Tongue (tissue), 3 donors: ENCODE measurements at places on chromosomes 2 and 18.

GRCh38 chr2:161233858-161234431 is 73.7 kb downstream of the TANK start:
- DNase-seq: no peak

- no peak for DNase-seq
Observed at GRCh38 chr2:67515056-67515455, 117.9 kb downstream of the ETAA1 start.

GRCh38 chr18:42854558-42854957 is 260.9 kb downstream of the RIT2 start:
- no peak for DNase-seq

DNA sequence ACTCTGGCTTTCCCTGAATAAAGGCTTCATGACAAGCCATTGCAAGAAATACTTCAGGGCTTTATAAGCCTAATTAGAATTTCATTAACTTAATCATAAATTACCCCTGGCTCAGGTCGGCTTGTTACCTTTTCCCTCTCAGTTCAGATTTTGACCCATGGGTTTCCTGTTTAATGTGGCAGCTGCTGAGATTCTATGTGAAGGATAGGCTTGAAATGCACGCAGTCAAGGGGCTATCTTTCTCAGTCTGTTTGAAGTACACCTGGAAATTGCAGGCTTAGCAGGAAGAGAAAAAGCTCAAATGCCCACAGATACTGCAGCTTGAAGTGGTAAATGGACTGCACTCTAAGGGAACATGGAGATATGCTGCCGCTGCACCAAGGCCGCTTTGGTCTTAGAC is 49.4 kb downstream of the CAVIN2 start:
- no peak for DNase-seq

- DNase-seq: no peak
Observed at GRCh38 chr2:96701636-96702035, 38.2 kb downstream of the LMAN2L start.

DNA sequence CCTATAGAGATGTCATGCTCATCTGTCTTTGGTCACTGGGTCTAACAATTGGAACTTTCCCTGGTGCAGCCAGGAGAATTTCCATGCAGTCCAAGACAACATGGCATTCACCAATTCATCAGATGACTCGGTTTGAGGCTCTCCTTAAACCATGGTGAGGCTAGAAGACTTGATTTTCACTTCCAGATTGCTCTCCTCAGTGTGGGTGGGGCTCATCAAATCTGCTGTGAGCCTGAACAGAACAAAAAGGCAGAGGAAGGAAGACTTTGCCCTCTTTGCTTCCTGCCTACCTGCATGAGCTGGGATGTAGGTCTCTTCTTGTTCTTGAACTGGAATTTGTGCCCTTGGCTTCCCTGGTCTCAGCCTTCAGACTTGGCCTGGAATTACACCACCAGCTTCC is 203.4 kb upstream of the TRIB2 start:
- no peak for DNase-seq

- DNase-seq: no peak
Observed at GRCh38 chr2:133942398-133942797, 311.5 kb upstream of the MGAT5 start.

- DNase-seq: no peak
Observed at GRCh38 chr2:44743473-44743872, 198.0 kb upstream of the SIX3 start.

DNA sequence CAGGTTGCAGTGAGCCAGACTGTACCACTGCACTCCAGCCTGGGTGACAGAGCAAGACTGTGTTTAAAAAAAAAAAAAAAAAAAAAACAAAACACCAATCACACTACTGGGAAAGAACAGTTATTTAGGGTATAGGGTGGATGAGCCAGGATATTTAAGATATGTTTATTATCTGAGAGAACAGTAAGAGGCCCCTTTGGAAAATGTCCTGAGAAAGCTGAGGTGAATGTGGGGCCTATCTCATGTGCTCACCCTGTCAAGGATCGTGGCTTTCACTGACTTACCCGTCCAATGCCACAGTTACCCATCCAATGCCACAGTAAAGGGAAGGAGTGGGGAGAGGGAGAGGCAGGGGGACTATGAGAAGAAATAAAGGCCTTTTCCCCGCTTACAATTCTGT is 19.9 kb upstream of the ENOSF1 start:
- DNase-seq: no peak

- no peak for DNase-seq
Observed at GRCh38 chr2:141557329-141558095, 573.3 kb downstream of the LRP1B start.

DNA sequence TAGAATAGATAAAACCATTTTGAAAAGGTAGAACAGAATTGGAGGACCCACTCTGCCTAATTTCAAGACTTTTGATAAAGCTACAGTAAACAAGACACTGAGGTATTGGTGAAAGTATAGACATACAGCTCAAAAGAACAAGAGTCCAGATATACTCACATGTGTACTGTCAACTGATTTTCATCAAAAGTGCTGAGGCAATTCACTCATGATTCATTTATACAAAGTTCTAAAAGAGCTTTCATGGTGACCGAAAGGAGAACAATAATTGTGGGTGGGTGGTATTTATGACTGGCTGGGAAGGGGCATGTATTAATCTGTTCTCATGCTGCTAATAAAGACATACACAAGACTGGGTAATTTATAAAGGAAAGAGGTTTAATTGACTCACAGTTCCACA is 7.3 kb downstream of the MAP4K3 start:
- DNase-seq: no peak

GRCh38 chr18:32881009-32881408 is 108.2 kb upstream of the KLHL14 start:
- DNase-seq: no peak
